ENCODE measurements at places on chromosomes 2 and 18. TPM values are rescaled to one million over a fixed set of nuclear protein-coding genes. Genes with fewer than 3 reads are reported as not detected.
A peak's percentile ranks its signal among the peaks of the same experiment; 100 is the strongest.

DNA sequence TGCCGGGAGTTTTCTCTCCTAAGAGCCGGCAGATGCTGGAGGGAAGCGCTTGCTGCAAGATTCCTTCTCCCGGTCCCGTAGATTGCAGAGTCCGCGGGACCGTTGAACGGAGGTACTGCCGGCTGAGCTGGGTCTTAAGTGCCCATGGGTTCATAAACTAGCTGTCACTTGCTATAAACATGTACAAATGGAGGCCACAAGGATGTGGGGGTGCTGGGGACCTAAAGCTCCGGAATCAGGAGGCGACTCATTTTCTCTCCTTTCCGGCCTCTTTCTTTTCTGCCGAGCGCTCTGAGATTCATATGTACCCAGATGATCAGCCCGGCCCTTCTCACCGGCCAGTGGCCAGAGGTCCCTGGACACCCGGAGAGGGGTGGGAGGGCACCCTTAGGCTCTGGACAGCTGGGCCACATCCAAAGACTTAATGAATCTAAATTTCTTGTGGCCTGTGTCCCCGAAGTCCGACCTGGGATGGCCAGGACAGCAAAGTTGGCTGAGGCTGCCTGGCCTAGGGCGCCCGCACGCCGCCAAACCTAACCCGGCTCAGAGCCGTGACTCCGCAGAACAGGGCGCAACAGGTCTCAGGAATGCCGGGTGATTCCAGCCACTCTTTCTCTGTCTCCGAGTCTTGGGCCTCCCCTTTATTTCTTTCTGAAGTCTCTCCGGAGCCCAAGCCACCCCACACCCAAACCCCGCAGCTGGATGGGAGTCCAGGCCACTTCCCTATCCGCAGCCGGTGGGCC, 2.4 kb upstream of the PAX3 start:
- no peak for DNase-seq

DNA sequence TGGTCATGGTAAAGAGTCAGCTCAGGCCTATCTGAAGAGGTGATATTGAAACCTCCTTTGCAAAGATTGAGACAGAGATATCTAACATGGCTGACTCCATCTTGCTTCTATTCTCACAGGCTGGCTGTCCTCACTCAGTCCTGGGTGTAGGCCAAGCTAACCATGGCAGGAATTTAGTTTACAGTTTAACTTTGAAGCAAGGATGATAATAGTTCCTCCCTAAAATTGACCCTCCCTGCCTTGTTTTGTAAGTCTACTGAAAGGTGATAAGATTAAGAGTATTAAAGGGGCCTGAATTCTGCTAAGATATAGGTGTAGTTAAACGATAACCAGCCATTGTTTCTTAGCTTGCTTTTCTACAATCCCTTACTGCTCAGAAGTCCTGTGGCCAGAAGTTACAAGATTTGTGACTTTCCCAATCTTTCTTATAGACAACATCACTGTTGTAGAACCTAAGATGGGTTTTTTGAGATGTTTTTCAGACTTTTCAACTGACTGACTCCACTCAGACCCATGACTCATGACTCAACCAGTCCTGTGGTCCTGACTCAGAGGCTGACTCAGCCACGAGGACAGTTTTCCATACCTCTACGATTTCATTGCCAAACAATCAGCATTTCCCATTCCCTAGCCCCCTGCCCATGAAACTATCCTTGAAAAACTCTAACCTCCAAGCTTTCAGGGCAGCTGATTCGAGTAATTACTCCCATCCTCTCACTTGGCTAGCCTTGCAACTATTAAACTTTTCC, 195.7 kb upstream of the SESTD1 start:
- peak; percentile 95 for DNase-seq

DNA sequence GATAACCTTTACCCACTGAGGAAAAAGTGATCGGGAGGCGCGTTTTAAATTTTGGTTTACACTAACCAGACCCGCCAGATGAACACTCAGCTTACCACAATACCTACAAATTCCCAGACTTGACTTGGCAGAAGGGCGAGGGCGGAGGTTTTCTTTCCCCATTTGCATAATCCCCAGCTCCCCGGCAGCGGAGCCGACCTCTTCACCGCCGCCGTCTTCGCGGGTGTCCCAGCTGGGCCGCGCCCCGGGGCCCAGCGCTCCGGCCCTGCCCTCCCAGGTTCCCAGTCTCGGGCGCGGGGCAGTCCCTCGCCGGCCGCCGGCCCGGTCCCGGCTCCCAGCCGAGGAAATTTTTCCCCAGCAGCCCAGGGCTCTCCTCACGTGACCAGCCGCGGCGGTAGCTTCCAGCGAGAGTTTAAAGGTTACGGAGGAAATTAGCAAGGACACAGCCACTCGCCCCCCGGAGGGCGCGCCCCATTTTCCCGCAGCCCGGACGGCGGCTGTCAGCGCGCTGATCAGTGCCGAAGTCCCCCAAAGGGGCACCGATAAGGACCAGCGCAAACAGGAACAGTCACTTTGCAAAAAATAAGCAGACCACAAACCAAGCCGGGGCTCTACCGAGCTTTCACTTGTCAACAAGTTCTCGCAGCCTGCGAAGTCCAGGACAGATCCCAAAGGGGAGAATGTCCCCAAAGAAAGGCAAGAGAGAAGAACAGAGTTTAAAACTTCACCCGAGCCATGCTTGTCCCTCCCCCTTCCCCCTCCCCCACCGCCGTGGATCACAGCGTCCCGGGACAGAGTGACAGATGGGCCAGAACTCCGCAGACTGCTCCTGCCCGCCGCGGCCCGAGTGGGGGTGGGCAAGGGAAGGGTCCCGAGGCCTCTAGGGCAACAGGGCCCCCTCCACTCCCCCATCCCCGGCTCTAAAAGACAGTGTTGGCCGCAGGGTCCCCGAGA, 1.3 kb upstream of the PRKCE start:
- peak; percentile 62 for DNase-seq

DNA sequence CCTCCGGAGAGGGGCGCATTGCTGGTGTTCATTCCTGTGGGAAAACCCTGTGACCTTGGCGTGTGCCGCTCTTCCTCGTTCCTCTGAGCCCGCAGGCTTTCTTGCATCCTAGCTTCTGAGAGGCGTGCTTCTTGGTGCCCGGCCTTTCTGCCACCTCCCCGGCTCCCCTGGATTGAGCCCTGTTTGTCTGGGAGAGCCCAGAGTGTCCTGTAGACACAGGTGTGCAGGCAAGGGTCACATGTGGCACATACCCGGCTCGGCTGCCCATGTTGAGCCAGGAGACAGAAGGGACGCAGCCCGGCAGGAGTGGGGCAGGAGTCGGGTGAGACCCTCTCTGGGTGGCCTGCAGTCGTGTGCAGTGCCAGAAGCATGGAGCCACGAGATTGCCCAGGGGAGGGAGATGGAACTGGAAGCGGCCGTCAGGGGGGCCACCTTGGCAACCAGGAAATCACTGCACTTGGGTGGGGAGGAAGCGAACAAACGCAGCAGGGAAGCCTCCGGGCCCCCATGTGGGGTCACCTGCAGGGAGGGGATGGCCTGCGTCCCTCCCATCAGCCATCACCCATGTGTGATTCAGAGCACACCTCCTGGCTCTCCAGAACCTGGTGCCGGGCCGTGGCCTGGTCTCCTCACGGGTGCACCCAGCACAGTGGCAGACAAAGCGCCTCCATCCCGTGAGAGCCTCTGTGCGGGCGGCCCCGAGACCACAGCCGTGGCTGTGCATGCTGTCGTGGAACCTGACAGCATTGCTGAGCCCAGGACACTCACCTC, 92.9 kb downstream of the SH3BP4 start:
- DNase-seq, result no peak

- DNase-seq, result no peak
Measured at GRCh38 chr2:43238813-43239212, 12.4 kb upstream of the ZFP36L2 start.

TRIM43 gene
- polyA plus RNA-seq, result not detected

All from fibroblast of lung (primary cell).